NCI-H446 treated with DMSO at 0.1 percent for 48 hours (cell line): ENCODE measurements at places on chromosomes 4 and X.

GRCh38 chrX:107465932-107466620 is 16.6 kb downstream of the FRMPD3 start:
- DNase-seq: no peak

DNA sequence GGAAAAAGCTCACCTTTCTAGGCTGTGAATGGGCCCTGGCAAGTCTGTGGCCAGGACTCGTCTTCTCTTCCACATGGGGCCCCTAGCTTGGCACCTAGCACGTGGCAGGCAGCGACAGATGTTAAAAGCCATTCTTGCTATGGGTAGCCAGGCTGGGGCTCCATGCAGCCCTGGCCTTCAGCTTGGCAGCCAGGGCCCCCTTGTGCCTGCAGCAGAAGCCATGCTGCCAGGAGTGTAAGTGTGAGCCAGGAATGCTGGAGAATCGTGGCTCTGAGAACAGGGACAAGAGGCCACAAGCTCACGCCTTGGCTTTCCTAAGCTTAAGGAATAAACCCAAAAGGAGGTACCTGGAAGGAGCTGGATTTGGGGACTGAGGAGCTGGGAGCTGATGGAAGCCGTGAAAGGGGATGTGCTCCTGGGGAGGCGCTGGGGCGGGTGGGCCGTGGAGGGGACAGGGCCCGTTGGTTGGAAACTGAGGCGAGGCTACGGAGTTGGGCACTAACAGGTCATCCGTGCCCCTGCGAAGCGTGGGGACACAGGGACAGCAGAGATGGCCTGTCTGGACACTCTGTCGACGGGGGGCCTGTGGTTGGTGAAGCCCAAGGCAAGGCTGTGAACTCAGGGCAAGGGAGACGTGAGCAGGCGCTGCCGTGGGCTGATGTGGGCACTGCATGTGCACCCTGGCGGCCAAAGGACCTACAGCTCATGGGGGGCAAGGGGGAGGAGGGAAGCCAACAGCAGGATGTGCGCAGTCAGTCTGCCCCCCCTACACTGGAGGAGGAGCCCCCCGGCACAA is 895 bp upstream of the OPN1LW start:
- no peak for DNase-seq

GRCh38 chrX:729583-730409 is 99.2 kb downstream of the SHOX start:
- DNase-seq: no peak

DNA sequence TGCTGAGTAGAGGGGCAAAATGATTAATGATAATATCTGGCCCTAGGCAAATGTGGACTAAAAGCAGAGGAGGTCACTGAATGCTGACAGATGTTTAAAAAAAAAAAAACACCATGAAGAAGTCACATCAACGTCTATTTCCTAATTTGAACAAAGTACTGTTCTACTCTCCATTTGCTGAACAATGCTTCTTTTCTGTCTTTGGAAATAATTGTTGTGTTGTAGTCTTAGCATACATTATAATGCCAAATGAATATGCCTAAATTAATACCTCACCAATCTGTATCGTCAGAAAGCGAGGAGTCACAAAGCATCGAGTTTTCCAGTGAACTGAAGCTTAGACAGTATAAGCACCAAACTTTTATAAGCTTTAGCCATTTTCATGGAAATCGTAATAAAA is 140.9 kb upstream of the JADE1 start:
- DNase-seq: no peak

DNA sequence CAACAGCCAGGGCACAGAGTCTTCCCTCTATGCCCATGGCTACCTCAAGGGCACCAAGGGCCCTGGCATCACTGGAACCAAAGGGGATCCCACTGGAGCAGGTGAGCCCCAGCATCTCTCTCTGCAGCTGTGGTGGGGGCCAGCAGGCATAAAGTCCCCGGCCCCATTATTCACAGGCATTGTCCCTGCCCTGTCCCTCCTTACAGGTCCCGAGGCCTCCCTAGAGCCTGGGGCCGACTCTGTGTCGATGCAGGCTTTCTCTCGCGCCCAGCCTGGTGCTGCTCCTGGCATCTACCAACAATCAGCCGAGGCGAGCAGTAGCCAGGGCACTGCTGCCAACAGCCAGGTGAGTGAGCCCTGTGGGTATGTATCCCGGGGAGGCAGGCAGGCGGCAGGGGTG is 12.3 kb upstream of the UBA1 start:
- DNase-seq: no peak

DNA sequence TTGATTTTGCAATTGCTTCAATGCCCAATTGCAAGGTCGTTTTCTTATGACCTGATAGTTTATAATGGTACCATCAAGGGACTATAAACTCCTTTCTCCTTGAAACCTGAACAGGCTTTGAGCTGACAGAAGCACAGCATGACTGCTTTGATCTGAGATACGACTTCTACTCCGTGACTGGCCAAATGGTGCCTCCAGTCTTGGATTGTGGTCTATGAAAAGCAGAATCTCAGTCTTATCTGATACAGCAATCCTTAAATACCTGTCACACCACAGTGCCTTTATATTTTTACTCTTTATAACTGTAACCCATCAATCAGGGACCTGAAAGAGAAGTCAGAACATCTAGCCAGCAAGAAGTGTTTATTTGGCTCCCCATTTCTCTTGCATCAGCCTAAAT is 93.1 kb downstream of the DOCK11 start:
- no peak for DNase-seq

- no peak for DNase-seq
Measured at GRCh38 chr4:18635531-18635930, 614.0 kb upstream of the LCORL start.

- DNase-seq: no peak
Measured at GRCh38 chrX:11461201-11462001, 168.2 kb downstream of the AMELX start.

DNA sequence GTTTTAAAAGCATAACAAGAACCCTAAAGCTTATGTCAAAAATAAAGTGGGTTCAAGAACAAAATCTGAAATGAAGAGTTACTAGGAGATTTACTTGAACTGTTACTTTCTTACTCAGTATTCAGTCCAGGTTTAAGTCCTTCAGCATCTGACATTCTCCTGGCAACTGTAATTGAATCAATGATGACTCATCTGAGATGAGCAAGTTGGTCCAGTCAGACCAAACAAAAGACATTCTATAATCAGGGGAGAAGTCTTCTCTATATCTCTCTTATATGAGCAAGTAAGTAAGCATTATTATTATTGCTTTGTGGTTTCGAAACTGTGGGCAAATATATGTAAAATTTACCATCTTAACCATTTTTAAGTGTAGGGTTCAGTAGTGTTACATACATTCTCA is 34.6 kb downstream of the MAP9 start:
- no peak for DNase-seq

- DNase-seq: no peak
Measured at GRCh38 chrX:68685685-68686084, 38.2 kb downstream of the STARD8 start.

- DNase-seq: no peak
Measured at GRCh38 chr4:102493794-102494193, 7.4 kb upstream of the NFKB1 start.

DNA sequence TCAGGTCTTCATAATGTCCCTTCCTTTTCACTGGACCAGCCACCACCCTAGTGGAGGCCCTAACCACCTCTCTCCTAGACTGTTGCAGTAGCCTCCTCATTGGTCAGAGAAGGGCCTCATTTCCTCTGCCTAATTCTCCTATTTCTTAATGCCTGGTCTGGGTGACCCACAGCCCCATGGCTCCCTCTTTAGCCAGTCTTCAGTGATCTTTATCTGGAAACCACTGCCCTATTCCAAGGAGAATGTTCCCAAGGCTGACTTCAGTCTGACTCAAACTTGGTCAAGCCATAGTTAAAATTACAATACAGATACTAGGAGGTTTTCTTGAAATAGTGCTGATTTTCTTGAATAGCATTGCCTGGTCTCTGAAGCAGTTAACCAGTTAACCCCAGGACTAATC is 53.6 kb upstream of the PRPS1 start:
- no peak for DNase-seq

DNA sequence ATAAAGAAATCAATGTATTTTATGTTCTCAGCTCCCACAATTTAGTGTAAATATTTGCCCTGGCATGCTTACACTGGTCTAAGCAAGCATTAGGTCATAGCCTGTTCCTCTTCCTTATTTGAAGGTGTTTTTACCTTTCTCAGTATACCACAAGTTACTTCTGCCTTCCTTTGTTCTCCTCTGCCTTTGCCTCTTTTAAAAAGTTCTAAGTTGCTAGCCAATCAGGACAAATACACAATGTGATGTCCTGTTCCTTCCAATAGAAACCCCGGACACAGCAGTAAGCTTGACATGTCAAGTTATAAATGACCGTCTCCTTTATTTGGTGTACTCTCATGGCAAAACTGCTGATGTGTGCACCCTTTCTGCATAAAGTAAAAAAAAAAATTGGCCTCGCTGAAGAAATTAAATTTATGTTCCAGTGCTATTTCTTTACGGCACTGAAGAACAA is 49.4 kb downstream of the UGT2B10 start:
- no peak for DNase-seq

DNA sequence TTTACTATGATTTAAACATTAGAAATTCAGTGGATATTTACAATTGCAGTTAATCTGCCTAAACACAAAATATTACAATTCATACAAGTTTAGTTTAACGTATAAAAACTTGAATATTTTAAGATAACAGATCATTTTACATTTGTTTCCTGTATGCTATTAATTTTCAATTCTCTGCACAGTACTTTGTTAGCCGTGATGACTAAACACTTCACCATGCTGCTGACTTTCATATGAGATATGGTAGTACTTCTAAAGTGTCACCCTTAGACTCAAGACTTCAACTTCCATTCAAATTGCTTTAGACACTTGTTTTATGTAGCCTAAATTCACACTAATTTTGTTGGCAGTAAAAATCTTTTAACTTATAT is 1646.4 kb upstream of the ADGRL3 start:
- no peak for DNase-seq

GRCh38 chr4:86496094-86497080 is 97.7 kb upstream of the PTPN13 start:
- DNase-seq: peak; percentile 2

GRCh38 chr4:155667222-155667567 is 547 bp downstream of the GUCY1A1 start:
- no peak for DNase-seq

- no peak for DNase-seq
Measured at GRCh38 chr4:93879919-93880318, 51.4 kb downstream of the ATOH1 start.

DNA sequence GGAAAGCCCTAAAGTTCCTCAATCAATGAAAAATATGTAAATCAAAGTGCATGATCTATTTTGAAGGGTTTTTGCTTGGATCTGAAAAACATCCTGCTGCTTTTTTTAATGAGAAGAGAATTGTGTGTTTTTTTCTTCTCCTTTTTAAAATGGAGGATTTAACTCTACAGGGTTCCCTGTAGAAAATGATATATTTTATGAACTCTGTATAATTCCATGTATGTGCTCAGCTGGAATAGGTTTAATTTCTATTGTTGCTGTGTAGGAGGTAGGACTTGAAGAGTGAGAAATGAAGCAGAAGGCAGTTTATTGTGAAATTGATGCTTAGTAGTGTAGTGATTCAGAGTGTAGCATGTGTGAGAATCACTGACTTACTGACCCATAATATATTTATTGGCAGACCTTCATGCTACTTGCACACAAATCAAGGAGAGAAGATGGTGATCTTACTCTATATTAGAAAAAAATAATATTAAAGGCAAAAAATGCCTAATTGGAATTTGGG is 286.8 kb upstream of the FSTL5 start:
- no peak for DNase-seq

- no peak for DNase-seq
Measured at GRCh38 chr4:3816983-3817960, 51.1 kb downstream of the ADRA2C start.

- no peak for DNase-seq
Measured at GRCh38 chr4:39881789-39882188, 95.9 kb downstream of the PDS5A start.

DNA sequence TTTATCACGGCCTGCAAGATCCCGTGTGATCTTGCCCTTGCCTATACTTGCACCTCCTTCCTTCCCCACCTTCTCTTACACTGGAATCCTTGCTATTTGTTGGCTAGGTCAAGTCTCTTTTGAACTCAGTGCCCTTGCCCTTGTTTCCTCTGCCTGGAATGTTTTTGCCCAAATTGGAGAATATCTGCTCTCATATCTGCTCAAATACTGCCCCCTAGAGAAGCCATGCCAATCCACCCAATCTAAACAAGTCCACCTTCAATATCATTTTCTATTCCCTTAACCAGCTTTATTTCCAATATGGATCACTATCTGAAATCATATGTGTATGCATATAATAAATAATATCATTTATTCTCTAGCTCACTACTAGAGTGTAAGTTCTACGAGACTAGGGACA is 1044.2 kb upstream of the FTHL17 start:
- DNase-seq: no peak

DNA sequence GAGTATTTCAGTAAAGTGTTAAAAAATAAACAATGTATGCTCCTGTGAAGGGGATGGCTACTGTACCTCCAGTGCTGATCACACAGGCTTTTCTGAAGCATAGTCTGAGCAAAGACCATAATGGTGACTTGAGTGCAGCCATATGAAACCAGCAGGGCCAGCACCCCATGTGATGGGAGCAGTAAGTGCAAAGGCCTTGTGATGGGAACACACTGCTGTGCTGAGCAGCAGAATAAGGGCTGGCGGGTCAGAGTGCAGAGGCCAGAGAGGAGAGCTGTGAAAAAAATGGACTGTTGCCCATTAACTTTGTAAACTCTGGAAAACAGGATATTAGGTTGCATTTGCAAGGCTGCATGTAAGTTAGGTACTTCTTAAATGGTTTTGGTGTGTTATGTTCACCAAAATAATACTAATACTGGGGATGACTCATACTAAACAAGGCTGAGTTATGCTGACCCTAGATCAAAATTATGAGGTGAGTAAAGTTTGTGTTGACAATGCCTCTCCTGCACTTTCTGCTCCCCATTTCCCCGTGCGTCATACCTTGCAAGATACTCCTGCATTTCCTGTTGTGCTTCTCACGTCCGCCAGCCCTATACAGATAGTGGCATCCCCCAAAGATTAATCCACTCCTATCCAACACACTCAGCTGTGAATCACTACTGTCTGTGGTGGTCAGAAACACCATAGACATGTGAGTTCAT is 67.0 kb upstream of the FAM9A start:
- DNase-seq: no peak

DNA sequence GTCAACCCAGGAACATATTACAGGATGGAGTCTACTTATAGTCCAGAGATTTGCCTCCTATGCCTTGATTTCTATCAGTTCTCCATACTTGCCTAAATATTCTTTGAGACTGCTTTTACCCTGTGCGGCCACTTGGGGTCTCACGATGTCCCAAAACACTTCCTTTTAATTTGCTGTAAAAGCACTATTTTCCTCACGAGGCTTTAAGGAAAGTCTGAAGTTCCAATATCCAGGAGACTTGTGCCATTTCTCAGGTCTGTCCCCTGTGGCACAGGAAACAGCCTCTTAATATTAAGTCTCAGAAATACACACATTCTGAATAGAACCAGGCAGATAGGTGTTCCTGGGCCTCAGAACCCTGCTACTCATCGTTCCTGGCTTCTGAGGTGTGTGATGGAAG is 142.9 kb downstream of the TMEM164 start:
- DNase-seq: peak; percentile 11
